Caudate nucleus (tissue), 63 donors: ENCODE measurements at places on chromosomes 16 and 17.

- no peak for DNase-seq
Measured at GRCh38 chr16:85228970-85229430, 116.7 kb upstream of the CIBAR2 start.

- no peak for DNase-seq
Measured at GRCh38 chr17:75300280-75300679, 11.0 kb upstream of the SLC25A19 start.

DNA sequence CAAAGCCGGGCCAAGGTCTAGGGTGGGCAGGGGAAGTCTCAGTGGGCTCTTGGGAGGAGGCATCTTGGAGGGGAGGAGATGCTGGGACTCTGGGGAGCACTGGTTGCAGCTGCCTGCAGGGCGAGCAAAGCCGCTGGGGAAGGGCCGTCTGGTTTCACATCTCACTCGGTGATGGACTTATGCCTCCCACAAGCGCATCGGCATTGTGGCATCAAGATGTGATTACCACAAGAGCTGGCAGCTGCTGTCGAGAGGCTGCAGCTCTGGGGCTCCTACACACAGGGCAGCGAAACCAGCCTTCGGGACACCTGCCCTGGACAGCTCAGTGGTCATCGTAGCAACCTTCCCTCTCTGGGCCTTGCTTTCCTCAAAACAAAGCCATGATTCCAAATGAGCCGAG, 3.1 kb upstream of the KCNJ12 start:
- DNase-seq, result no peak

DNA sequence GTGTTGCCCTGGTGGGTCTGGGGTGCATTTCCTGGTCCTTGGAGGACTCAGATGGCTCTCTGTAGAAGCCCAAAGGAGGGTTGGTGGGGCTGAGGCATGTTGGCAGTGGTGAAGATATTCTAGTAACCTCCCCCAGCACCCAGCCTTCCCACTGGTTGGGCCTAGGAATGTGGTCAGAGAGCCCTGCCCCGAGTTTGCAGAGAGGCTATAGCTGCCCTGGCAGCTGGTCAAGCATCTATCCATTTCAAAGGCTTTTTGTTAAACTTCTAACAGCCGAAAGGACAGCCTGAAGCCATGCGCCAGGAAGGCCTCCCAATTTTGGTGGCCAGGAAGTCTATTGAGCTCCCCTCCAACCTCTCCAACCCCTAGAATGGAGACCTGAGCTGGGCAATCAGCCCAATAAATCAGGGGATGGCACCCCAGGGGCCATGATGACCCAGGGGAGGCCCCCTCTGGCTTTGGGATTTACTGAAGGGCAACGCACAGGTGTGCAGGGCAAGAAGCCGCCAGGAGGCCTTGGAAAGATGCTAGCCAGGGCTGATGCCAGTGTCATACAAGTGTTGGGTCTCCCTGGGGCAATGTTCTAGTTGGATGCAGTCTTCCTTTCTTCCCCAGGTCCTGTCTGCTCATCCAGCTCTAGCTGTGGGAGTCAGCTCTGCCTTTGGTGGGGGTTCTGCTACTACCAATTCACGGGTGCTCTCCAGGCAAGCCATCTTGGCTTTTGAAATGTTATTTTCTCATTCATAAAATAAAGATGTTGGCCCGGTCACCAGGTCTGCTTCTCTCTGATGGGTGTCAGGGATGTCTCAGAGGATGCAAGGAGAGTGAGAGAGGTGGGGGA, 30.9 kb upstream of the AXIN2 start:
- no peak for DNase-seq
